Stimulated activated CD8-positive, alpha-beta memory T cell treated with anti-CD3 and anti-CD28 coated beads, Interleukin-15, amount 100 ng/mL, for 48 hours (primary cell): ENCODE measurements at places on chromosomes 4 and X.

GRCh38 chr4:8269535-8270417 is at the start of gene HTRA3:
HTRA3 (plus strand) TSS chr4:8269754; CDS start chr4:8269969, 215 bp downstream.
- DNase-seq = no peak

- no peak for DNase-seq
Measured at GRCh38 chrX:70174754-70175153, 2.5 kb upstream of the DGAT2L6 start.

- DNase-seq = no peak
Measured at GRCh38 chr4:173492315-173492714, 37.7 kb downstream of the HAND2 start.

DNA sequence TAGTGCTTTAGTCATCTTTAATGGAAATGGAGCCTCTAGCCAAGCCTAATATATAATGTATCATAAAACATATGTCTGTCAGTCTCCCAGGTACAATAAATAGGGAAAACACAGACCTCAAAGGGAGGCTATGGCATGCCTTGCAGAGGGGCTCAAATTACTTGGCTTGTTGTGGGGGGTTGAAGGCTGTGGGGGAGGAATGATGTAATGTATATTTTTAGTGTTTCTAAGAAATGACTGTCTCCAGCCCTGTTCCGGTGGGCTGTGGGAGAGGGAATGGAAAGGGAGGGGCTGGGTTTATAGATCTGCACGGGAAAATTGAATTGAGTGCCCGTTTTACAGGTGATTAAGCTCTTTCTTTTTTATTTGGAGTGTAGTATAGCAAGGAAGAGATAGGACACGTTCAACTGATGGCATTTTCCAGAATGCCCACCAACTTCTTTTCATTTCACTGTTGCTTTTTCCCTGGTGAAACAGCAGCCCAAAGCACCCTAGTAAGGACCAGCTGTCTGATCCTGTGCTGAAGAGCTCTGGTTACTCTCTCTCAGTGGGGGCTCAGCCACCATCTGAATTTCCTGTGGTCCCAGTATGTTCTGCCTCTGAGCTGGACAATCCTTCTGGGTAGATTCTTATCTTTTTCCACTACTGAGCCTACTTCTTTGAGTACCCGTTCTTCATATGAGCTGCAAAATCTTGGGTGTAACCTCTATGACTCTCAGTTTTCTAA is 220.7 kb upstream of the CASK start:
- no peak for DNase-seq

DNA sequence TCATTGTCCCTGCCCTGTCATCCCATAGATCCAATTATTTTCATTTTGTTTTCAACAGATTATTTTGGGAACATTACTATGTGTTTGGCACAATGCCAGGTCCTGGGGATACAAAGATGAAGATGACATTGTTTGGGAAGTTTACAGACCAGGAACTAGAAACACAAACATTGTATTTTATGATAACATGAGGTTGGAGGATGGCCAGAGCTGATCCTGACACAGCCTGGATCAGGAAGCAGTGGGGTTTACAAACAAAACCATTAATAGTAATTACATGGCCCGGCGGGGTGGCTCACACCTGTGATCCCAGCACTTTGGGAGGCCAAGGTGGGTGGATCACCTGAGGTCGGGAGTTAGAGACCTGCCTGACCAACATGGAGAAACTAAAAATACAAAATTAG is 29.9 kb downstream of the CLRN2 start:
- DNase-seq = no peak
